ENCODE measurements at places on chromosomes 4 and X.

- DNase-seq, result no peak
Measured at GRCh38 chr4:112473985-112474384, 42.0 kb downstream of the NEUROG2 start.

- no peak for DNase-seq
Measured at GRCh38 chr4:139764182-139764581, 98.6 kb downstream of the MGST2 start.

DNA sequence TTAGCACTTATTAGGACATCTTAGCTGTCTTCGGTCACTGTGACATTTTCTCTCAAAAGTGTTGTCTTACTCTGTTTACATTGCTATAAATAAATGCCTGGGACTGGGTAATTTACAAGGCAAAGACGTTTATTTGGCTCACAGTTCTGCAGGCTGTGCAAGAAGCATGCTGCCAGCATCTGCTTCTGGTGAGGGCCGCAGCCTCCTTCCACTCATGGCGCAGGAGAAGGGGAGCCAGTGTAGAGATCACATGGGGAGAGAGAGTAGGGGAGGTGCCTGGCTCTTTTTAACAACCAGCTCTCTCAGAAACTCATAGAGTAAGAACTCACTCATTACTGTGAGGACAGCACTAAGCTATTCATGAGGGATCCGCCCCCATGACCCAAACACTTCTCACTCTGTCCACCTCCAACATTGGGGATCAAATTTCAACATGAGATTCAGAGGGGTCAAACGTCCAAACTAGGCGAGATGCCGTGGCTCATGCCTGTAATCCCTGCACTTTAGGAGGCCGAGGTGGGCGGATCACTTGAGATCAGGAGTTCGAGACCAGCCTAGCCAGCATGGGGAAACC, 43.5 kb upstream of the HERC6 start:
- no peak for DNase-seq

DNA sequence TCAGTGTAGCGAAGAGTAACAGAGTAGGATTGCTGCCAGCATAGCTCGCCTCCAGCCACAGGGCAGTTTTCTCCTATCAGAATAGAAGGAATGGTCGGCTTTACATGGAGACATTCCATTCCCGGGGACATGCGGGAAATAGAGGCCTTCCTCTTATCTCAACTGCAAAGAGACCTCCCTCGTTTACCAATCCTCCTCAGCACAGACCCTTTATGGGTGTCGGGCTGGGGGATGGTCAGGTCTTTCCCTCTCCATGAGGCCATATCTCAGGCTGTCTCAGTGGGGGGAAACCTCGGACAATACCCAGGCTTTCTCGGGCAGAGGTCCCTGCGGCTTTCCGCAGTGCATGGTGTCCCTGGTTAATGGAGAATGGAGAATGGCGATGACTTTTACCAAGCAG, 285.0 kb downstream of the ASMT start:
- DNase-seq, result no peak

GRCh38 chrX:63967551-63967950, 182.5 kb upstream of the ARHGEF9 start:
- DNase-seq, result no peak

GRCh38 chrX:123961268-123962005, at the start of gene STAG2:
STAG2 (plus strand) TSS chrX:123961706; CDS start chrX:124022628, 60,922 bp downstream.
- peak; percentile 72 for DNase-seq

DNA sequence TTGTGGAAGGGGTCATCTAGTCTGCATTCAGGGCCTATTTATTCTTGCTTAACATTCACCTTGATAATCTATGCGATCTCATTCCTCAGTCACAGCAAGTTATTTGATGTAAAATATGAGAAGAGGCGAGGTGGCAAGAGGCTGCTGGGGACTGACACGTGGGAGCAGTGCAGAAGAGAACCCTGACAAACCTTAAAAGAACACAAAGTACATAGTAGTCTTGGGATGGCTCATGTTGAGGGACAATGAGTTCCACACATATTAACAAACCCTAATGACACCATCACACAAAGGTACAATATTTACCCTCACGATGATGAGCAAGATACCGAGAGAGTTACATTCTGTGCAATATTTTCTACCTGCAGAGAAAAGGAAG, 57.5 kb downstream of the MAML3 start:
- DNase-seq, result no peak

GRCh38 chr4:86313656-86314055, 46.2 kb downstream of the MAPK10 start:
- no peak for DNase-seq

GRCh38 chr4:84691170-84691691, 108.3 kb downstream of the CDS1 start:
- DNase-seq, result no peak

GRCh38 chrX:18855919-18856644, 127.8 kb downstream of the PHKA2 start:
- DNase-seq, result no peak

DNA sequence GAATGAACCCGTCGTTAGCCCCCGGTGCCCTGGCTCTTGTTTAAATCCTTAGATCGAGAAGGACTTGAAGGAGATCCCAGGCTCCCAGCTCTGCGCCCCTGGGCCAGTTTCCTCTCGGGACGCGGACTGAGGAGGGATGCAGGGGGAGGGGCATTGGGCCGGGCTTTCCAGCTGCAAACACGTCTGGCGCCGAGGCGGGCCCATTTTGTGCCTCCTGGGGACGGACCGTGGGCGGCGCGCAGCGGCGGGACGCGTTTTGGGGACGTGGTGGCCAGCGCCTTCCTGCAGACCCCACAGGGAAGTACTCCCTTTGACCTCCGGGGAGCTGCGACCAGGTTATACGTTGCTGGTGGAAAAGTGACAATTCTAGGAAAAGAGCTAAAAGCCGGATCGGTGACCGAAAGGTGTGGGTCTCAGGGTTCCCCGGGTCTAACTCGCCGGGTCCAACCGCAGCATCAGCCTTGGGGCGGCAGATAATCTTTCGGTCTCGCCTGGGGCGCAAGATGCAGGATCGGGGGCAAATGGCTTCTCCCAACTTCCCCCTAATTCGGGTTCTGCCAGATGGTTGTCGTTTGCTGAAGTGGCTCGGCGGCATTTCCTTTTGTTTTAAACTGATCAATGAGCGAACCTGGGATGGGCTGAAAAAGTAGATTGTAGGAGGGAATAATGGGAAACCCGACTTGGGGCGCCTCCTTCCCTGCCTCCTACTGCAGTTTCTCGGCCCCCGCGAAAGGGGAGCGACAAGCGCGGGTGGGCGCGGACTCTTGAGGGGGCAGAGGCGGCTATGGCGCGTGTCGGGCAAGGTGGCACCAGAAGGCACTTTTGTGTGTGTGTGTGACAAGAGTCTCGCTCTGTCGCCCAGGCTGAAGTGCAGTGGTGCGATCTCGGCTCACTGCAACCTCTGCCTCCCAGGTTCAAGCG, 2.9 kb downstream of the PDGFRA start:
- no peak for DNase-seq

GRCh38 chr4:24471486-24472160, 112.7 kb downstream of the DHX15 start:
- DNase-seq, result no peak

DNA sequence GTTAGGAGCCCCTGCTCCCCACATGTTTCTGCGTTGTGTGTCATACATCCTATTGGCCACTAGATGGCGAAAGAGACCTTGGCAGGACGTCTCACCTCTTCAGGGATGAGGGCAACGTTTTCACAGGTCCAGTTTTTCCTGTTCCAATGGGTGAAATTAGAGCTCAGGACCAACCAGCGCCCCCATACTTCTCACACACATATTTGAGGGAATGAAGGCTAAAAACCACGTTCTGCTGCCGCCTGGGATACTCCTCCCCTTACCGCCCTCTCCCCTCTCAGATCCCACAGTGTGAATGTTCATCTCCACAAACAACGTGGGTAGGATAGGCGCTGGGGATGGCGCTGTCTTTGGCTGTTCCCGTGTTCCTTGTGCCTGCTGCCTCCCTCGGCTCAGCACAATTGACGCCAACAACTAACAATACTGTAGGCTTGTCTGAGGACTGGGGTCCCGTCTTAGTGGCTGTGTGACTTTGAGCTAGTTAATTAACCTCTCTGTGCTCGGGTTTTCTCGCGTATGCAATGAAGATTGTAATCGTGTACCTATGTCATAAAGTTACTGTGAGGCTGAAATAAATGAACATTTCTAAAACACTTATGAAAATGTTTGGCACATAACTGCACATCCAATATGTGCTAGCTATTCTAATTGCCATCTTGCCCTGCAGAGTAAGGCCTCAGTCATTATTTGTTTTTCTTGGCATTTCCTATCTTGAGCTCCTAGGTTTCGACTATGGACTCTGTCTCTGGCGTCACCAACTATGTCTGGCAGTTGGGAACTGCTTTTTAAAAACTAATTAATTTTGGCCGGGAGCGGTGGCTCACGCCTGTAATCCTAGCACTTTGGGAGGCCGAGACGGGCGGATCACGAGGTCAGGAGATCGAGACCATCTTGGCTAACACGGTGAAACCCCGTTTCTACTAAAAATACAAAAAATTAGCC, 181.3 kb upstream of the STK26 start:
- DNase-seq, result peak; percentile 32

DNA sequence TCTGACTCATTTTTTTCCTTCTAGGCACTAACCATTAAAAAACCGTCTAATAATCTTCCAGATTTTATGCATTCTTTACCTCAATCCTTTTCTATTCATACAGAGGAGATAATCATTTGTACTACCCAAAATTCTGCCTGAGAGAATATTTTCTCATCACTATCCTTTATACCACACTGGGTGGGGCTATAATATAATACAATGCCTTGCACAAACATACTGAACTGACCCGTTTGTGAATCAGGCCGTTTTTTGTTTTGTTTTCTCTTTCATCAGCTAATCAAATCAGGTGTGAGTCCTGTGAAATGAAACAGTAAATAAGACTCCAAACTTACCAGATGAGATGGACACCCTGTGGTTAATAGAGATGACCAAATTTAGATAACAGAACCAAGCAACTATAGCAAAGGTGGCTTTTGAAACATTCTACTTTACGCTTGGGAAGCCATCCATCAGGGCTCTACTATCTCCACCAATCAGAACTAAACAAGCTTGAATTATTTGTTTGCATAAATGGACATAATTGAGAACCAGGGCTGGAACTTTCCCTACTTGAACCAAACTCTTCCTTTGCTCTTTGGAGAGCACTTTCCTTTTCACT, 573.0 kb downstream of the GABRG1 start:
- DNase-seq, result no peak

GRCh38 chrX:85012098-85012497, 8.4 kb downstream of the APOOL start:
- DNase-seq, result no peak

DNA sequence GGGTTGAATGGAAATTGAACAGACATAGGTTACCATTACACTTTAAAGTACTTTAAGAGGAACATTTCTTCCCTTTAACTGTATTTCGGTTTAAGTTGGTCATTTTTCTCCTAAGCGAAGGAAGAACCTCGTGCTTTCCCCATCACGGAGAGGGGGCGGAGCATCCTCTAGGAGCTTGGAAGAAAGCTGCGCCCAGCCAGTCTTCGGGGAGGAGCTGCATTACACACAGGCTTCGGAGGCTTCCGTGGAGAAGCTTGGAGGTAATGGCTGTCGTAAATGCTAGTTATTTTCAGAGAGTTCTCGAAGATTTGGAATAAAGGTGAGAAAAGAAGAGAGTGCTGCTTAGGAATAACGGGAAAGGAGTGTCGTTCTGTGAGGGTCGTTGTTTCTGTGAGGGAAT, at the start of gene PWWP3B:
PWWP3B (plus strand) TSS at position 199 of the 400 bp plus-strand sequence. CDS start 37,128 bp downstream, outside the sequence.
- DNase-seq, result no peak

GRCh38 chrX:37796310-37796709, 16.5 kb downstream of the CYBB start:
- DNase-seq, result no peak

DNA sequence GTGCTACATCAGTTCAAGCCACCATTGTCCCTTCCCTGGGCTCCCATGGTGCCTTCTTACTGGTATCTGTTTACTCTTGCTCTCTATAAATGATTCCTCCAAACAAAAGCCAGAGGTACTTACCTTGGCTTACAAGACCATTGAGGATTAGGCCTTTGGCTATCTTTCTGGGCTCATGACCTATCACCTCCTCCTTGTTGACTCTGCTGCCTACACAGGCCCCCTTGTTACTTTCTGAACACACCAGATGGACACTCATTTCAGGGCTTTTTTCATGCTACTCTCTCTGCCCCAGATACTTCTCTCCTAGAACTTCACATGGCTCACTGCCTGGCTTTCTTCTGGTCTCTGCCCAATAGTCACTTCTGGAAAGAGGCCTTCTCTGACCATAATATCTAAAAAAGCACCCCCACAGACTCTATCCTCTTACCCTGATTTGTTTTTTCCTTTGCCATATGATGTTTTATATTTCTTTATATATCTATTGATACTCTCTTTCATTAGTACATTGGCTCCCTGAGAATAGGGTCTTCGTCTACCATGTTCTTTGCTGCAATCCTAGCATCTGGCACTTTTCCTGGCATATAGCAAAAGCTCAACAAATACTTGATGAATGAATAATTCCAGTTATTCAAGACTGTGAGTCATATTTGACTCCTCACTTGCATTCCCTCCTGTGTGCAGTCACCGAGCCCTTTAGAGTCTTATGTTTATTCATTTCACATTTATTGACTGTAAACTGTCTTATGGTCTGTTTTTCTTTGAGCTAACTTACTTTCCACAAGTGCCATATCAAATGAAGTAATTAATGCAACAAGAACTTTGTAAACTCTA, 27.1 kb upstream of the TAPT1 start:
- DNase-seq, result no peak

DNA sequence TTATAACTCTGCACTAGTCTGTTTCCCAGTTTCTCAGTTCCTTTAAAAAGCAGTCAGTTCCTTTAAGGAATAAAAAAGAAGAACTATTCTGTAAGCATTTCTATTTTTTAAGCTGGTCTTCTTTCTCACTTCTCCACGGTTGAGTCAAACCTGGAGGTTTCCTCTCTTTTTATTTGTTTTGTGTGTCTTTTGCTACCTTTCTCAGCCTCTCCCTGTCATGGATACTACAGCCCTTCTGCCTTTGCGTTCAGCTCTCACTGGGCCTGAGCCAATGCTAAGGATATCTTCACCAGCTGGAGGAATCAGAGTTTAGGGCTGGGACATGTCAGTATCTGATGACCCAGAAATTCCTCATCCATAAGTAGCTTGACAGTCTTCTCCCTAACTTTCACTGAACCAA, 49.7 kb upstream of the PRKX start:
- DNase-seq, result no peak

DNA sequence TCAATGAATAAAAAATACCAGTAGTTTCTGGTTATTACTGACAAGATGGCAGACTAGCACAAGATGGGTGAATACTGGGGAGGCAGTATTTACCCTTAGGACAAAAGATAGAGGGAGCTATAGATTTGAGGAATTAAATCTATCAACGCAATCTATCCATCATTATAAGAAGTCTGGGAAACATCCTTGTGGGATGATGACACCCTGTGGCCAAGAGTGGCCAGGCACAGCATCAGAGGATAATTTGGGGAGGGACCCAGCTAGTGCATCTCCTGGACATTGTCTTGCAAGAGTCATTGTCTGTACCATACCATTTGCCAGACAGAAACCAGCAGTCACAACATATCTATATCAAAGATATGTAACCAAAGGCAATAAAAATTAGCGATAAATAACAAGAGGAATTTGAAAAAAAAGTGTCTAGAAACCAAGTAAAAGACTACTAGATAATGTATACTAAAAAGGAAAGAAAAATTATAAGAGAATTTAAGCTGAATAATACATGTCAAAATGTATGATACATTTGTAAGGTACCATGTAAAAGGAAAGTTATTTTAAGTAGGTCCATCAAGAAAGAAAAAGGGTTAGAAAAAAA, 22.9 kb downstream of the KCTD8 start:
- DNase-seq, result peak; percentile 1

GRCh38 chr4:185755451-185755850, 56.5 kb downstream of the SORBS2 start:
- no peak for DNase-seq

GRCh38 chr4:119184128-119184527, 28.4 kb upstream of the USP53 start:
- no peak for DNase-seq

Data from NCI-H1930 (cell line).